Fibroblast of skin of left biceps (primary cell): ENCODE measurements at places on chromosomes 7 and 10.

- DNase-seq: no peak
Measured at GRCh38 chr10:47230957-47231356, 69.0 kb upstream of the GDF10 start.

- DNase-seq: no peak
Measured at GRCh38 chr10:101053516-101053915, 8.3 kb upstream of the KAZALD1 start.

DNA sequence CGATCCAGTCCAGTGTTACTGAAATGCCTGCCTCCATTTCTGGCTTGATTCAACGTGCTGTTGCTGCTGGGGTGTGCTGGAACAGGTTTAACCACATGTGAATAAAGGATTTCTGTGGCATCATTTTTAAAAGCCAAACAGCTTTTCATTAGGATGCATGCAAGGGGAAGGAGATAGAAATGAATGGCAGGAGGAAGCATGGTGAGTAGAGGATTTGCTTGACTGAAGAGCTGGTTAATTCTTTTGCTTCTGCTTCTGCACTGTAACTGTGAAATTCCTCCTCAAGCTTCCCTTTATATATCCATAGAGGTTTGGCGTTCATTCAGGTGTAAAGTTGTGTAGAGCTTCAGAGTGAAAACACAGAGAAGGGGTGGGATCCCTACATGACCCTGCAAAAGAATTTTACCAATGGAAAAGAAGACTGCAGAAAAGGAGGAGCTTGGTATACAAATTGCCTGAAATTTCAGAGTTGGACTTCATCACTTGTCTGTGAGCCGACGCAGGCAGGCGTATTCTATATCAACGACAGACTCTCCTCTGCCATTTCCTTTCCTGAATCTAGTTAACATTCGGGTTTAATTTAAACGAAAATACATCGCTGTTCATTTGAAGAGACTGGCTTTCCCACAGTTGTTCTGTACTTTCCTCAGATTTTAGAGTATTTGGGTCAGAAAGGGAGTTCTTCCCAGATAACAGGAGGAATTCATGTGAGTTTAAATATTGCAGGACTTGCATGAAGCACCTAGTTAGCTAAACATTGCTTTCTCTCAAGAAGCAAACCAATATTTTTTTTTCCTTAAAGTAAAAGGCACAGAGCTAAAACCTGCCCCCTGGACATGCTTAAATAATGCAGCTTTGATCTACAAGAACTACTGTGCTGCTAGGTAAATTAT lies at the start of gene SOSTDC1:
Gene SOSTDC1 (minus strand): TSS at position 270 of the 893 bp plus-strand sequence. CDS start 70 bp downstream, at position 200.
- DNase-seq: no peak

DNA sequence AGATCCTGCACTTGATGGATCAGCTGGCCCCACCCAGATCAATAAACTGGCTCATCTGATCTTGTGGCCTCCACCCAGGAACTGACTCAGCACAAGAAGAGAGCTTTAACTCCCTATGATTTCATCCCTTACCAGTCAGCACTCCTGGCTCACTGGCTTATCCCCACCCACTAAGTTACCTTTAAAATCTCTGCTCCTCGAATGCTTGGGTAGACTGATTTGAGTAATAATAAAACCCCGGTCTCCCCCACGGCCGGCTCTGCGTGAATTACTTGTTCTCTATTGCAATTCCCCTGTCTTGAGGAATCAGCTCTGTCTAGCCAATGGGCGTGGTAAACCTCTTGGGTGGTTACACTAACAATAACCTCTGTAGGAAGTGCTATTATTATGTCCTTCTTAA lies 83.7 kb downstream of the MBL2 start:
- no peak for DNase-seq
